ENCODE measurements at places on chromosomes 6 and 20.
A peak's percentile ranks its signal among the peaks of the same experiment; 100 is the strongest.

DNA sequence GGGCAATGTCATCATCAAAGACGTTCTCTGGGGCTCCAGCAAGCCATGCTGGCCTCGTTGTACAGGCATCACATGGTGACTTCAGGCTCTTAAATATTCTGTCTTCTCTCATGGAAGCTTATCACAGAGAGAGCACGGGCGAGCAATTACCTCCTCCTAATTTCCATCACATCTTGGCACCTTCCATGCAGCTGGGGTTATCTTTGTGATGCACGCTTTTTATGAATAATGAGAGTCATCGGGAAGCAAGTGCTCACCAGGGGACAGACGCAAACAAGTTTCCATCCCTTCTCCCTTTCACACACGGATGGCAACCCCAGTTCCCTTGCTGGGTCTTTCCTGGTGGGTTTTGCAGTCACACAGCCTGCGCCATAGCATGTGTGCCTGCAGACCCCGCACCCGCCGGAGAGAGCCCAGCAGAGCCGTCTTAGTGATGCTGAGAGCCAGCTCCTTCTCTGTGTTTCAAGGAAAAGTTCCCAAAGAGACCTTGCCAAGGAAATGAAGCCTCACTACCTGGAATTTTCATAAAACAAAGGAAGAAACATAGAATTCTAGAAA is 116.3 kb upstream of the AFDN start:
- DNase-seq: no peak

DNA sequence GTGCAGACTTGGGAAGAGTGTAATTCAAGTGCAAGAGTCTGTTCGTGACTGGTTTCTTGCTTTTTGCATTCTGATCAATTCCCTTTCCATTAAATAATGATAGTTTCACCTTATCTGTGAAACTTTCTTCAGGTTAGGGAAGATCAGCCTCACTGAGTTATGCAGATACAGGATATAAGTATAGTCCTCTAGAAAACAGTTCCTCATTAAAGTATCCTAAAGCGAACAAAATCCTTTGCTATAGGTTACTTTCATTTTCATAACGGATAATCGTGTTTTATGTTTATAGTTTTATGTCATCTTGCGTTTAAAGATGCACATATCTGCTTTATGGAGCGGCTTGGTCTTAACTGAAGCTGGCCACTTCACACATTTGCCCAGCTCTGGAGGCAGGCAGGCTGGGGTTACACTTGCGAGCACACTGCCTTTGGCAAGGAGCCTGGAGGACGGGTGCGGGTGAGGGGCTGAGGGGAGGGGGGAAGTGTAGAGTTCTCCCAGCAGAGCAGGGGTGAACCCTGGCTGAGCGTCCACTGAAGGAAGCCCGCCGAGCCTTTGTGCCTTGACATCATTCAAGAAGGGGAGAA is 123.5 kb upstream of the IFNGR1 start:
- DNase-seq: no peak

GRCh38 chr20:5056801-5057599 is 55.7 kb upstream of the SLC23A2 start:
- peak; percentile 74 for DNase-seq

DNA sequence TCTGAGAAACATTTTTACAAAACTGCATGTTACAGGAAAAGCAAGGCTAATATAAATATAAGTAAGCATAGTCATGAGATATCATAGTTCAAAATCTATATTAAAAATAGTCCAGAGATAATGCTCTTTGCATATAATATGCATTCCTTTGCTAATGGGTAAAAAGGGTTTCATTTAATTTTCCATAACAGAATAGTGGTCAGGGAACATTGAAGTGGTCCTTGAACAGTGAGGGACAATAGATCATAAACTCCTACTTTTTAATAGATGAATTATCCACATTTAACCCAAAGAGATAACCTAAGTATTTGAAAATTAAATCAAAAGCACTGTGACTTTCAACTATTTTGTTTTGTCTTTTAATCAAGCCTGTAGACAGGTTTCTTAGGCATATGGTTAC is 243.1 kb upstream of the ADGRB3 start:
- DNase-seq: no peak

DNA sequence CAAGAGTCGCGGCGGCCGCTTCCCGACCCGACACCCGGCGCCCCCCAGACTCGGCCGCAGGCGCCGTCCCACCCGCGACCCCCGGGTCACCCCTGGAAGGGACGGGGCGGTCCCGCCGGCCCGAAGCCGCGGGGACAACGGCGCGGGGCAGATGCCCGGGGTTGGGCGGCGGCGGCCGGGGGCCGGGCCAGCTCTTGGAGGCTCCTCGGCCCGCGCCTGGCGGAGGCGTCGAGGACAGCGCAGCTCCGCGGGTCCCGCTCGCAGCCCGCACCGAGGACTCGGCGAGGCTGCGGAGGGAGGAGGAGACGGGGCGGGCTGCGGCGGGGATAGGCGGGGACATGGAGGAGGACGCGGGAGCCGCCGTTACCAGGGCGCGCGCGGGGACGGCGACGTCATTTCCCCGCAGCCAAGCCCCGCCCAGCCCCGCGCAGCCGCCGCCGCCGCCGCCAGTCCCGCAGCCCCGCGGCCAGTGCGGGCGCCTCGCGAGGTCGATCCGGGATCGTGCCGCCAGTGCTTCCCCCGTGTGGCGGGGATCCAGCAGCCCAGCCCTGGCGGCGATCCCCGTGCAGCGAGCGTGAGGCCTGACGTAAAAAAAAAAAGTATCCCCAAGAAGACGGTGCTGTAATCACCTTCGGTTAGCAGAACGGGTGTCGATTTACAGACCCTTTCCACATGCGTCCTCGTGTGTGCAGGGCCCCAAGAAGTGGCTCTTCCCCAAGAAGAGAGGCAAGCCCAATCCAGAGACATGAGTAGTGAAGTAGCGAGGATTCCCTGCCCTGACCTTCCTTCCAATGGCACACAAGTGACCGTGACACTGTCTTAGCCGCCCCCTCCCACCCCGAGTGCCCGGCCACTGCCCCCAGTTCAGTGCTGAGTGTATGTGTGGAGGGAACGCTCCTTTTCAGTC is at the start of gene FAM184A:
Gene FAM184A, minus strand, starts transcription at position 289 of the 907 bp plus-strand sequence. CDS start 365 bp downstream, outside the sequence.
- DNase-seq: peak; percentile 65

GRCh38 chr20:16759181-16759563 is 11.0 kb downstream of the OTOR start:
- DNase-seq: no peak

All from activated CD8-positive, alpha-beta memory T cell treated with anti-CD3 and anti-CD28 coated beads, Interleukin-2, amount 50 U/mL, for 4 hours (primary cell).